ENCODE measurements at places on chromosomes 4 and X.

DNA sequence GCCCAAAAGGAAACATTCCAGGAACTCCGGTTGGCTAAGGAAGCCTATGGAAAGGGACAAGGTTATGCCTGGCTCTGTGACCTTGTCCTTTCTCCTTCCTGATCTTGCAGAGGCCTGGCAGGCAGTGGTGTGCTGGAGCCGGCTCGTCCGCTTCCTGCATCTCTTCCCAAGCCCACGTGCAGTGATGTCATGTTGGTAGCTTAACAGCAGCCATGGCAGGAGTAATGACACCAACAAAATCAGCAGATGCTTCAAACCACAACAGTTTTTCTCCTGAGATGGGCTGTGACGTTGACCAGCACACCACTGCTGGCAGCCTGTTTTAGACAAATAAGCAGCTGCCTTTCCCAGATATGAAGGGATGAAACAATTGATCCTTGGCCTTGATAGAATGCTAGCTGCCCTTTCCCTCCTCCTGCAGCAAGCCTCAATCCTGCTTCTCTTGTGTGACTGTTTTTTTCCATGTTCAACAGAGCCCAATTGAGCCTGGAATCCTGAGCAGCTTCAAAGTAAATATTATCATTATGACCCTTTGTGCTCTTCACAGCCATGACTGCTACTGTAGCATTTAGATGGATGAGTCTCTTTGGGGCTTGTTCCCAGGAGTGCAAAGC, 23.4 kb downstream of the SEPTIN6 start:
- no peak for DNase-seq

- DNase-seq = no peak
Observed at GRCh38 chrX:45750639-45751038, 550.0 kb upstream of the DIPK2B start.

GRCh38 chrX:38268011-38268410, 47.3 kb upstream of the SRPX start:
- DNase-seq = no peak

GRCh38 chr4:23097251-23097650, 404.5 kb downstream of the GBA3 start:
- no peak for DNase-seq

DNA sequence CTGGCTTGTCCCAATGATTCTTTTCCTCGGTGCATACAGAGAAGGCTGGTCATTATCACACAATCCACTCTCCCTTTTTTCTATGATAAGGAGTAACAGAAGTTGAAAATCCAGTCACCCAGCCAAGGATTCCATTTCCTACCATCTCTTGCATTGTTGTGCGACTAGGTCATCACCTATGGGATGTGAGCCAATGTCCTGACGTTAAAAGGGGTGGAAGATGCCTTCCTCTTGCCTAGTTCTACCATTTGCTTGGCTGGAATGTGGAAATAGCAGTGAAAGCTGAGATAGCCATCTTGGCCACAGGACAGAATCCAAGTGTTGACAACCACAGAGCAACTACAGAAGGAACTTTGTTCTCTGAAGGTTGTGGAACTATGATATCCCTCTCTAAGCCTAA, 132.2 kb upstream of the KIT start:
- DNase-seq = no peak

DNA sequence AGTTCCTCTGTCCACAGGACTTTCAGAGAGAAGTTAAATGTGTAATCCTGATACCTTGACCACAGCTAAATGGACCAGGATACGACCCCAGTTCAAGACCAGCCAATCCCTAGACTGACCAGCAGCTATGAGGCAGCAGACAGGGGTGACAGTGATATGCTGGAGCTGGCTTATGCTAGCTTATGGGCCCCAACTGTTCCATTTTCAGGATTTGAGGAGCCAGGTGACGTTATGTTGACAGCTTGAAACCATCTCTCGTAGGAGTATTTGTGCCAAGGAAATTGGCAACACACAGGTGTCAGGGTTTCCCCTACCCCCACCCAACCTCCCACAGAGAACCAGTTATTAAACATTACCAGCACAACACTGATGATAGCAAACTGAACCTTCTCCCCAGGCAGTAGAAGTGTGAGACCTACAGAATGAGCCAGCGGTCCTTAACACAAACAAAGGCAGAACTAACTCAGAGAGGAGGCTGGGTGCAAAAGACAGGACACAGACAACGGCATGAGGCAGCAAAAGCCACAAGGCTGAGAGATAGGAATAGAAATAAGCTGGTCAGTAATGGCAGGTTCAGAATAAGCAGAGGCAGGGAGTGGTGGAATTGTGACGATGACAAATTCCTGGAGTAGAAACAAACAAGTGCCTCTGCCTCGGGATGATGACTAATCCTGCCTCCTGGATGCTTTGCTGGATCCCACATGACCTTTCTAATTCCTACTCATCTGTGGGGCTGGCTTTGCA, 85.6 kb upstream of the CPEB2 start:
- DNase-seq = no peak

GRCh38 chrX:51608766-51609165, 9.9 kb downstream of the CENPVL3 start:
- DNase-seq = no peak

DNA sequence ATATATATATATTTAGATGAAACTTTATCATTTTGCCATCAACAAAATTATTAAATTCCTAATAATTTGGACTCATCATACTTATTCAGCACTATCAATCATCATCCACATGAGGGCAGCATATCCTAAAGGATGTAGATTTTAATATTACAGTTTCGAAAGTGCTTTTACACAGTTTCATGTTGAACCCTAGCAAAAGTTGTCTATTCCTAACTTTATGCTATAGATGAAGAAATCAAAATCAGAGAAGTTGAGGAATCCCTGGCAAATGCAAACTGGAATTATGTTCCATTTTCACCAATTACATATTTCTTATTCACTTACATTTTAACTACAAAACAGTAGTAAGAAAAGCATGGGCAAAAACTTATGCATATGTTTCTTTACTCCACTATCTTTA, 36.6 kb upstream of the UGT2A1 start:
- DNase-seq = no peak

GRCh38 chr4:168183717-168184571, 91.6 kb downstream of the ANXA10 start:
- no peak for DNase-seq

- DNase-seq = no peak
Observed at GRCh38 chrX:134544513-134545151, 84.7 kb downstream of the HPRT1 start.

DNA sequence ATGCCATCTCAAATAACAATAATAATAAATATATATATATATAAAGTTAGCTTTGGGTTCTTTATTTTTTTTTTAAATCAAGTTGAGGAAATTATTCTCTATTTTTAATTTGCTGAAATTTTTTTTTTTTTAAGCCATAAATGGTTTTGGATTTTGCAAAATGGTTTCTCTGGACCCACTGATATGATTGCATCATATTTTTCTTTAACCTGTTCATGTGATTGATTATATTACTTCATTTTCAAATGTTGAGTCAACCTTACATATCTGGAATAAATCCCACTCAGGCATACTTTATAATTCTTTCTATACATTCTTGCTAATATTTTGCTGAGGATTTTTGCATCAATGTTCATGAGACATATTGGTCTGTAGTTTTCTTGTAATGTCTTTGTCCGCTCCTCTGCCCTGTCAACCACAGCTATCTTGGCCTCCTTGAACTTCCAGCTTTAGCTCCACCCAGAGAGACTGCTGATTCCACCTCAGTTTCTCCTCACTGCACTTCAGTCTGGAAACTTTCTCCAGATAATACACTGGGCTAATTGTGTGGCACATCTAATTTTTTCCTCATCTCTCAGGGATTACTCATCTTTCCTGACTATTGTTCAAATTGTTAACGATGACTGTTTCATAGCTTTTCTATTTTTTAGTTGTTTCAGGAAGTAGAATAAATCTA, 160.9 kb upstream of the GIMD1 start:
- DNase-seq = no peak

- no peak for DNase-seq
Observed at GRCh38 chr4:39712819-39713607, 15.1 kb downstream of the UBE2K start.

GRCh38 chr4:88919056-88919455, 137.9 kb downstream of the FAM13A start:
- no peak for DNase-seq

- no peak for DNase-seq
Observed at GRCh38 chr4:155705664-155706063, 39.0 kb downstream of the GUCY1A1 start.

DNA sequence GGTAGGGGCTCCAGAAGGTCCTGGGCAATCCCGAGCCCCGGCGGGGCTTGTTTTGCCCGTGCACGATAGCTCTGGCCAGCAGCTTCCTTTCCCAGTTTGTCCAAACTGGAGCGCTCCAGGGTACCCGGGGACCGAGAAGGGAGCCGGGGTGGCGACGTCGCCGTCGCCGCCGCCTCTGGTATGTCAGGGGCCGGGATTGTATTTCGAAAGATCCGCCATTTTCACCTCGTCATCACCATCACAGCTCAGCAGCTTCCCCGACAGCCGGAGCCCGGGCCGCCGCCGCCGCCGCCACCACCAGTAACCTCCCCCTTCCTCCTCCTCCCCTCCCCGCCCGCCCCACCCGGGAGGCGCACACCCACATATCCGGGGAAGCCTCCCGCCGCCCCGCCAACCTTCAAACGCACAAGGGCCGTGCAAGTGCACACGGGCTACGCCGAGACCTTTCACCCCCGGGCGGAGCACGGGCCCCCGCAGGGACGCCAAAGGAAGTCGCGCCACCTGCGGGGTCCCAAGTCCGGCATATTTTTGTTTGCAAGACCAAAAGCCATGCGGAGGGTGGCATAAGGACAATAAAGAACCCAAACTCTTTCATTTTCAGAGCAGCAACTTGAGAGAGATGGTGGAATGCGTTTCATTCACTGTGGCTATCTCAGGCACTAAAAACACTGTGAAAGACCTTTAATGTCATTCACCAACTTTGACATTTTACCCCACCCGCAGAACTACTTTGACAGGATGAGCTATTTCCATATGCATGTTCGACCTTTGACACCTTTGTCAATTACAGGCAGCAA, at the start of gene LIN54:
LIN54 (minus strand) TSS at position 302 of the 797 bp plus-strand sequence. CDS start 25,979 bp downstream, outside the sequence.
- DNase-seq = peak; percentile 81

DNA sequence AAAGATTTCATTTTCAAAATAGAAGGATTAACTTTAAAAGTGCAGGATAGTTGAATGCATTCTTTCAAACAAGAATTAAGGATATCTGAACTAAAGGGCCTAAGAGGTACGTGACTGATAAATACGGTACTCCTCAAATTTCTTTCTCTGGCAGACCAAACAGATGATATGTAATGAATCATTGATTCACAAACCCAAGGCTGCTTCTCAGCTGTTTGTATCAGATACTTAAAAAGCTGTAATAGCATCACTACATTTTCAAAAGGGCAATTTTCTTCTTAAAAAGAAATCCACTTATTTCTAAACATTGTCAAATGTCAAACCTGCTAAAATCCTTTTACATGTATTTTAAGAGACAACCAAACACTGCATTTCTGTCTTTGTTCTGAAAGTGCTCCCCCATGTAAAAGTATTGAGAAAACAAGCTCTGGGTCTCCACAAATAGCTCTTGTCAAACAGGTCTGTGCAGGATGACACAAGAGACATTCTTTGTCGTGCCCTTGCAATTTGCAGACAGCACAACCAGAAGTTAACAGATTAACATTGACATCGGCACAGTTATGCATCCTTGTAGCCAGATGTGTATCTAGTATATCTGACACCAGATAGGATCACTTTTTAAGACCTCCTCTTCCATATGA, 82.0 kb downstream of the MANBA start:
- no peak for DNase-seq

DNA sequence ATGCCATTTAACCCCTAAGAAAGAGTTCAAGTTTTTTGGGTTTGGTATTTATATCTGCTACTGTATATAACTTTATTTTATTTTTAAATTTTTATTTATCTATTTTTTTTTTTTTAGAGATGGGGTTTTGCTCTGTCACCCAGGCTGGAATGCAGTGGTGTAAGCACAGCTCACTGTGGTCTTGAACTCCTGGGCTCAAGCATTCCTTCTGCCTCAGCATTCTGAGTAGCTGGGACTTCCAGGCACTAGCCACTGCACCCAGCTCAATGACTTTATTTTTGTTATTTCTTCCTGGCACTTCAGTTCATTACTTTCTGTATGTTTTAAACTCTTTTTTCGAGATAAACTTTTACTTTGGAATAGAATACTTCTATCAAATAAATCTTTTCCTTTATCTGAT, 42.4 kb upstream of the PGAM4 start:
- DNase-seq = no peak

GRCh38 chrX:39337451-39337850, 536.2 kb downstream of the MID1IP1 start:
- DNase-seq = no peak

DNA sequence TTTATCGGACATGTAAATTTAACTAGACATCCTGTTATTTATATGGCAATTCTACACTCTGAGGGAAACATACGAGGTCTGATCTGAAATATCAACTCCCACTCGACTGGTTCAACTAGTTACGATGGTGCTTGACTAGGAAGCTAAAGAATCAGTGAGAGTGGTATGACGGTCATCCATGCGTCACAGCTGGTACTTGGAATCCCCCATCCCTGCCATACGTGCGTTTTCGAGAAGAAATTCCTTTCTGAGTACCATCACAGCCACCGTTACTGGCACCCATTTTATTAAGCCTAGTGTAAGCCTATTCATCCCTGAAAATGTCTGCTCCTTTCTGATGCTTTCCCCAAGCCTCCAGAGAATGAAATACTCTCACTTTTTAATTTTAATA, 695 bp upstream of the PIGA start:
- DNase-seq = peak; percentile 28

- no peak for DNase-seq
Observed at GRCh38 chr4:48470137-48470536, 13.0 kb upstream of the SLC10A4 start.

- DNase-seq = no peak
Observed at GRCh38 chr4:57102050-57102624, 8.0 kb downstream of the IGFBP7 start.

- DNase-seq = no peak
Observed at GRCh38 chr4:57147335-57148060, 37.3 kb upstream of the IGFBP7 start.

GRCh38 chr4:118351851-118352827, 664 bp downstream of the PRSS12 start:
- DNase-seq = no peak

GRCh38 chr4:159422019-159422418, 319.1 kb downstream of the RAPGEF2 start:
- no peak for DNase-seq

DNA sequence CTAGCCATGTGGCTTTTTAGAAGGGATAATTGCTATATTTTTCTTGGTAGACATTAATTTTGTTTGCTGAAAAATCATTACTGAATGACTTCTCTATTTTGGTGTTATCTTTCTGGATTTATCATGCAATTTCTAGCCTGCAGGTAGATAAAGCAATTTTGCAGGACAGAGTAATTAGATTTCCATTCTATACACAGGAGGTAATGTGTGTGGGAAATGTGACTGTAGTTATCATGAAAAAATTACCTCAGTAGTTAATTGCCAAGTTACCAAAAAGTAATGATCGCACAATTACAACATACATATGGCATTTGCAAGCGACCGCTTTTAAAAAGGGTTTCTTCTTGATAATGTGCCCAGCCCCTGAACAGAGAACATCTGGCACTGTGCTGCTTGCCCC, 66.1 kb downstream of the KIT start:
- no peak for DNase-seq

All from activated CD4-positive, alpha-beta T cell treated with anti-CD3 and anti-CD28 coated beads for 4 hours (primary cell).